ENCODE measurements at places on chromosomes 2 and 18.

DNA sequence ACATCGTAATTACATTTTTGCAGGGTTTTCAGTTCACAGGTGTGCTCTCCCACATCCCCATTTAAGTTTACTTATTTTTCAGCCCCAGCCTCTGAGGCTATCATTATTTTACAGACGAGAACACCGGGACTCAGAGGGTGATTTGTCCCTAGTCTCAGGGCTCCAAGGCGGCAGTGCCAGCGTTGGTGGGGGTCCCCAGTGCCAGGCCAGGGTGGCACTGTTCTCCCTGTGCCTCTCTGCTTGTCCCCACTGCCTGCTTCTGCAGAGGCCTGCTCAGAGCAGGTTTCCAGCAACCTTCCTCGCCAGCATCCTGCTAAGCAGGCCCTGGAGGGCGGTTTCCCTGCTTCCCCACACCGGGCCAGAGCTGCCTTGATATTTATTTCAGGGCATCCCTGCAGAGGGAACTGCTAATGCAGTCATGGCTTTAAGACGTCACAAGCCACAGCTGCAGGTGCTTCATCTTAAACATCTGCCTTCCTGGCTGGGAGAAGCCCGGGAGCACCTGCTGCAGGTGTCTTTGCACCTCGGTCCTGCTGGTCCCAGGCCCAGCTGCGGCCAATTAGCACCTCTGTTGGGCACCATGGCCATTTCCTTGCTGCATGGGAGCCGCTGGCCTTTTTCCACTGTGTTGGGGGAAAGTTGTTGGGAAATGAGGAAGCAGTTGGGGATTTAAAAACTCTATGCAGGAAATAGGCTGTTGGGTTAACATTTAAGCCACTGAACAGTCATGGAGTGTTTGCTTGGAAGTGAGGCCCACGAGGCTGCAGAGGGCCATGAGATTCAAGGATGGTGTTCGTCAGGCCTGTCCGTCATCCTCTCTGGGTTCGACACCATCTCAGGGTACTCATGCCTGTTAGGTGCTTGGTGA is 22.8 kb downstream of the HPCAL1 start:
- DNase-seq: no peak

- no peak for DNase-seq
Observed at GRCh38 chr2:68667371-68667770, 24.0 kb downstream of the PROKR1 start.

DNA sequence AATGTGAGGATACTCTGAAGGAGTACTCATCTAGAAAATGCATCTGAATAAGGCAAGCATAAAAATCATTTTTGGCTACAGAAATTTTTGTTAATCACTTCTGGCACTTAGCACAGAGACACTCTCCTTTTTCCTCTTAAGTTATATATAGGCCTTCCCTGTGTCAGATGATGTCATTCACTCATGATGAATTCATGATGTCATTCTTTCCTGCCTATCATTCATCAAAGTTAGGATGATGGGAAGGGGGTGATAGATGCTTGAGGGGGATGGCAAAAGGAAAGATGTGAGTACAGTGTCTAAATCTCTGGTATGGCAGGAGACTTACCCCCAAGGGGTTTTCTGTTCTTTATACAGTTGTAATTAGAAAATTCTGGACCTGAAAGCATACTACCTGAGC is 42.0 kb downstream of the MAP3K20 start:
- no peak for DNase-seq

DNA sequence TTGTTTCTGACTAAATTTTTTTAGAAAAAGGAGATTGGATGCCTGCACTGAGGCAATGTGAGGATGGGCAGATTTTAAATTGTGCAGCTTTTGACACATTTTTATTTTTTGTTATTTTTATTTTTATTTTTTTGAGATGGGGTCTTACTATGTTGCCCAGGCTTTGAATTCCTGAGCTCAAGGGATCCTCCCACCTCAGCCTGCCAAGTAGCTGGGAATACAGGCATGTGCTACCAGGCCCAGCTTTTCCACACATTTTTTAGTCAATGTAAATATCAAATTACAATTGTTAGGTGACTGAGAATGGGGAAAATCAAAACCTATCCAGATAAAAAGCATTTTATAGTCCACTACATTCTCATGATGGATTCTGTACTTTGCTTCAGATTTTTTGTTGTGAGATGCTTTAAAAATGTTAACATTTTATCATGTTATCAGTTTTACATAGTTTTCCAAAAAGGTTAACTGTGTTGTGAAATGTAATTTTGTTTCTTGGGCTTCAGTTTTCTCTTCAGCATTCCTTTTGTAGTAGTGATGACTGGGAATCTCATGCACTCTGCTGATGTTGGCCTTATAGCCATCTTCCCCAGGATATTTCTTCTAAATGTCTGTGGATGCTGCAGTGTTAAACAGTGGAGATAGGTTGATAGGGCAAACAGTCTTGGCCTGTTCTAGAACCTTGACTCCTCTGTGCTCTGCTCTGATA is 41.4 kb downstream of the PKP4 start:
- no peak for DNase-seq

GRCh38 chr2:152012697-152013096 is 86.1 kb downstream of the CACNB4 start:
- DNase-seq: no peak

DNA sequence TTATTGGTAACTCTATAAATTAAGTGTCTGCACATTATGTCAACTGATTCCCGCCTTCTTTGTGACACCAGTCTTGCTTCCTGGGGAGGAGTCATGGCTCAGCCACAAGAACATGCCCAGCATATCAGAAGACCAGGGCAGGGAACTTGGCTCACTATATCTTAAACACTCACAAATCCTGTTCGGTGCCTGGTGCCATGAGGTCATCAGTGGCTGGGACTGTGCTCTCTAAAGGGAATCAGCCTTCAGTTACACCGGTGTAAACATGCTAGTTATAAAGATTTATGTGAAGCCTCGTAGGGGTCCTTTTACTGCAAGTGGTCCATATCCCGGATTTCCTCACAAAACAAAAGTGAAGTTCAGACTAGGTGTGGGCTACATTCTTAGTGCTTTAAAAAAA is 73.1 kb upstream of the ZNF521 start:
- DNase-seq: no peak

DNA sequence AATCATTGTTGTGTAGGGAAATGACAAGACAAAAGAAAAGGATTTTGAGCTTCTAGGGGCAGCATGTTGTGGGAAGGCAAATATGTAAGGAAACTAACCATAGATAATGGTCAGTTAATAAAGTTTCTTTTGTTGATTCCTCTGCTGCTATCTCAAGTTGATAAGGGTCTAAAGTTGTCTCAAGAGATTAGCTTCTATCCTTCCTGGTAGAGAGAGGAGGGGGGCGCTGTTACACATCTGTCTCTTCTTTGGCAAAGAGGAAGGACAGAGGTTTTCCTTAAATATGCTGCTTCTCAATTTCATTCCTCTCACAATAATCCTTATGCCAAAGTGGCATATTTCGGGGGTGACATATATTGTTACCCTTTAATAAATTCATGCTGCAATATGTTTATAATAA is 944.0 kb downstream of the DPP10 start:
- DNase-seq: no peak

DNA sequence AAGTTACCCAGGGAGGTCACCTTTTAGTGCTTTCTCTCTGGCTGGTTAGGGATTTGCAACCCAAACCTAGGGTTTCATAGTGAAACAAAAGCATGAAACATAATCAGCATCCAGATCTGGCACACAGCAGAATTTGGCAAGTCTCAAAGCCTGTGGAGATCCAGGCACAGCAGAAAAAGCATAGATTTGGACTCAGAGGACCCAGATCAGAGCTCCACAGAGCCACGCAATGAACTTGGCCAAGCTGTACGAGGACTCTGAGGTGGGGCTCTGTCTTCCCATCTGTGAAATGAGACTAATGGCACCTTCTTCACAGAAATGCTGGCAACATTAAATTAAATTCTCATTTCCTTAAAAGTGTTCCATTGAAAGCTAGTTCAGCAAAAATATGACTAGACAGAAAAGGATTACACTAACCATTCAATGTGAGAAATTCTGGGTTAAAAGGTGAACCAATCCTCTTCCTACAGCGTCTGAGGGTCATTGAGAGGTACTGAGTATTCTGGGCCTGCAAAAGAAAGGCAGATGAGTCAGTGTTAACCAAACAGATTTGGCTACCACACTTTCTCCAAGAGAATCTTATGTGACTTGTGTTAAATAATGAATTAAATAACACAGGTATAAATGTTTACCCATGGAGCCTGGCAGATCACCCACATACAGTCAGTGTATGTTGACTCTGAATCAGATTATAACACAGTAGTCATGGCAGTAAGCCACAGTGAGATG is 266.3 kb downstream of the MREG start:
- no peak for DNase-seq

DNA sequence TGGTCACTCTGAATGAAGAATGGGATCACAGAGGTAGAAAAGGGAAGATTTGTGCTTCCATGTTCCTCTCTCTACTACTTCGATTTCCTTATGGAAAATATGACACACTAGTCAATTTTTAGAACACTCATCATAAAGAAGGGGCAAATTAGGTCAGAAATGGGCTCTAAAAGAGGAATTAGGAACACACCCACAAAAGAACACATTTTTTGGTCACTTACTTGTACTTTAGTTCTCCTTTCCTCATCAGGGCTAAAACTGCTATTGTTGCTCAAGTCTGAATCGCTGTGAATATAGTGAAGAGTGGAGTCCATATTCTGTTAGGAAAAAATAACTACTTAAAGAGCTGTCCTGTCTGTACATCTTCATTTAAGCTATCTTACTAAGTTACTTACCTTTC is 52.6 kb downstream of the PPP4R1 start:
- no peak for DNase-seq

GRCh38 chr2:178787155-178787554 is 20.1 kb downstream of the TTN start:
- no peak for DNase-seq

DNA sequence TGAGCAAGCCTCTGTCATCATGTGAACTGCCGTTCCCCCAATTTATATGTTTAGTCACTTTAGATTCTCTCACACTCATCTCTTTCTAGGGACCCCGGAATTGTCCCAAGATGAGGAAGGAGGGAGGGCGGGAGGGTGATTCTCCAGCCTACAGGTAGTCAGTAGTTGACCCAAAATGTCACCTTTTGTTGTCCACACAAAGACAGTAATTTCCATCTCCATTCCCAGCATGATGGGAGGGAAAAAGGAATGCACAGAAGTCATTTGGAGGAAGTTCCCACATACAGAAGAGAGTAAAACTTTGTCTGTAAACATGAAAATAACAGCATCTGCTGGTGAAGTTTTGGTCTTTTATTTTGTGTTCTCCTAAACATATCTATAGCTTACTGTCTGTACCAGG is 222.9 kb downstream of the KLHL29 start:
- DNase-seq: no peak

GRCh38 chr18:31255953-31256352 is 62.0 kb upstream of the DSG1 start:
- DNase-seq: no peak

DNA sequence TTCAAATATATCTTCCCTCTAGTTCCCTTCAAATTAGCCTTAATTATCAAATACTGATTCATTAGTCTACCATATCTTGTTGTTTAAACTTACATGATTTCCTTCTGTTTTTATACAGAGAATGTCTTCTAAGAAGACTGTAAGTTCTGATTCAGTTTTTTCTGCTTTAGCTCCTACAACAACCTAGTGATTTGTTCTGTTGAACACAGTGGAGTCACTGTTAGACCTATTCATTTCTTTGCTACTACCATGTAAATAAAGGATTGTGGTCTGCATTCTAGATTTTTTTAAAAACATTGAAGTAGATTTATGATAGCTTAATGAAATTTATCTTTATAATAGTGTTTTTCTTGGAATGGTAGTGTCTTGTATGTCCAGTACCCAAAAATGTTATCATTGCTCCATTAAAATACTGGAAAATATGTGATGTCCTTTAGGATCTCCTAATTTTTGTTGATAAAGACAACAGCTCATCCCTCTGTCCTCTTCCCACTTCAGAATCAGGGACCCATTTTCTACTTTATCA is 146.4 kb downstream of the MBD5 start:
- no peak for DNase-seq

GRCh38 chr18:75775121-75775520 is 347.6 kb upstream of the SMIM21 start:
- DNase-seq: no peak

GRCh38 chr2:238504181-238504931 is 77.6 kb downstream of the ASB1 start:
- no peak for DNase-seq

DNA sequence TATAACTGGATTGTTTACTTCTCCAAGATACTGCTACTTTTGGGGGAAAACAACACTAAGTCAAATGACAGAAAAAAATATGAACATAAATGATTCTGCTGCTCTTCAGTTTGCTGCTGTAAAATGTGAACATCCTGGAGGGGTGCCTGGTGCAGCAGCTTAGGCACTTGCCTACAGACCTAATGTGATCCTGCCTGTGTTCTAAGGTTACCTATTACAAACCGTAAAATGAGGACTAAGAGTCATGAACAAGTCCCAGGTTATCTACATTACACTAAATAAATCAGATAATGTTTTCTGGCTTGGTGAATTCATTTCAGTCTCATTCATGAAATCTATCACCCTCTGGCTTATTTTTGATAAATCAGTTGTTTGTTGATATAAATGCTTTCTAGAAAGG is 38.4 kb upstream of the ERCC3 start:
- no peak for DNase-seq

DNA sequence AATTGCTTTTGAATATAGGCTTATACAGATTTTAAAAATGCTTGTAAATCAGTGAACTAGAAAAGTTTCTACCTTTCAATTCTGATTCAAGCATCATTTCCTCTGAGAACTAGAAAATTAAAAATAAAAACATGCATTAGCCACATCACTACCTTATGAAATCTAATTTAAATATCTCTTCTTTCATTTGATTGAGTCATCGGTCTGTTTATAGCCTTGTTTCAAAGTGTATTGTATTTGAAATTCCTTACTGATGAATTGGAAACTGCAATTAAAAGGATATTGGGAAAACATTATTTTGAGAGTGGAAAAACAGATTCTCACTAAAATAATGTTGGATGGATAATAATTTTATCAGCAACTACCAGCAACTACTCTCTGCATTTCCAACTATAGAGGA is 717.7 kb upstream of the FAM98A start:
- DNase-seq: no peak

- peak; percentile 84 for DNase-seq
Observed at GRCh38 chr2:237700512-237701032, 73.2 kb downstream of the LRRFIP1 start.
